ENCODE measurements at places on chromosomes 2 and 18. TPM values are rescaled to one million over a fixed set of nuclear protein-coding genes. Genes with fewer than 3 reads are reported as not detected.

XDH gene
- polyA plus RNA-seq = 0.36 TPM

SLC11A1 gene
- polyA plus RNA-seq = 0.04 TPM

SPDYA gene
- polyA plus RNA-seq = 0.22 TPM

DTNA gene
- polyA plus RNA-seq = 53.9 TPM

SIX3 gene
- 8.7 TPM for polyA plus RNA-seq

C2orf92 gene
- polyA plus RNA-seq = 10.7 TPM

CCDC102B gene
- polyA plus RNA-seq = 8.7 TPM

FAM228A gene
- polyA plus RNA-seq = 2.6 TPM

VPS54 gene
- polyA plus RNA-seq = 35.3 TPM

SPATA3 gene
- not detected for polyA plus RNA-seq

RAB6C gene
- 0.52 TPM for polyA plus RNA-seq

BARD1 gene
- polyA plus RNA-seq = 2.8 TPM

TXNDC9 gene
- polyA plus RNA-seq = 90.5 TPM

C2orf66 gene
- 1.4 TPM for polyA plus RNA-seq

FIGN gene
- 0.71 TPM for polyA plus RNA-seq

CRYGB gene
- not detected for polyA plus RNA-seq

C2orf76 gene
- polyA plus RNA-seq = 37.7 TPM

PRKAG3 gene
- polyA plus RNA-seq = not detected

STPG4 gene
- polyA plus RNA-seq = not detected

MC5R gene
- not detected for polyA plus RNA-seq

NAT8 gene
- not detected for polyA plus RNA-seq

BOLA3 gene
- 132 TPM for polyA plus RNA-seq

GPBAR1 gene
- polyA plus RNA-seq = not detected

SRD5A2 gene
- 0.11 TPM for polyA plus RNA-seq

ARL5A gene
- 21.6 TPM for polyA plus RNA-seq

STK39 gene
- polyA plus RNA-seq = 9.5 TPM

AGXT gene
- polyA plus RNA-seq = not detected

IMPA2 gene
- 3.6 TPM for polyA plus RNA-seq

ARHGEF4 gene
- 45.9 TPM for polyA plus RNA-seq

GCKR gene
- polyA plus RNA-seq = 2.5 TPM

INPP1 gene
- polyA plus RNA-seq = 20.9 TPM

ALK gene
- polyA plus RNA-seq = 10.1 TPM

IL37 gene
- not detected for polyA plus RNA-seq

FOXD4L1 gene
- polyA plus RNA-seq = 0.82 TPM

TDRD15 gene
- polyA plus RNA-seq = not detected

CDKL4 gene
- polyA plus RNA-seq = not detected

Data from neural cell (in vitro differentiated cells).